Urinary bladder (tissue), 4 donors: ENCODE measurements at places on chromosomes 12 and 14.

DNA sequence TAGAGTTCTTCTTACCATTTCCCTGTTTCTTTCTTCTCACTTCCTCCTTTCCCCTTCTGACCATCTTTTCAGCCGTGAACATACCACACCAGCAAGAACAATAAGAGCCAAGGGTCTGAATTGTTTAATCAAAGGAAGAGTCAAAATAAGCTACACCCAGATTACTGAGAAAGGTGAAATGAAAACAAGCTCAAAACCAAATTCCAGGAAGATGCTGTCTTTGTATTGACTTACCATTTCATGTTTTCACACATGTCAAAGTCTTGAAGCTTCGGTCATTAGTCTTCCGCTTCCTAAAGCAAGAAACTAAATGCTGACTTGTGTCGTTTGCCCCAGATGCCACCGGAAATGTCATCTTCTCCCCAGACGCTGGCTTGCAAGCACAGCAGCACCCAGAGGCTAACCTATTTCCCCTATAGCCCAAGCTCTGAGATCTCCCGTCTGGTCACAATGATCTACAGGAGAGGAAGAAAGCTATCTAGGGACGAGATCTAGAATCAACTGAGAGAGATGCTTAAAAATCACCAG is 136.5 kb upstream of the AMIGO2 start:
- no peak for DNase-seq

GRCh38 chr14:65496178-65496993 is 83.9 kb downstream of the FUT8 start:
- no peak for DNase-seq

- no peak for DNase-seq
Measured at GRCh38 chr14:93564918-93565317, 134.2 kb downstream of the UNC79 start.

- DNase-seq, result no peak
Measured at GRCh38 chr14:89042021-89042420, 217.6 kb downstream of the TTC8 start.

DNA sequence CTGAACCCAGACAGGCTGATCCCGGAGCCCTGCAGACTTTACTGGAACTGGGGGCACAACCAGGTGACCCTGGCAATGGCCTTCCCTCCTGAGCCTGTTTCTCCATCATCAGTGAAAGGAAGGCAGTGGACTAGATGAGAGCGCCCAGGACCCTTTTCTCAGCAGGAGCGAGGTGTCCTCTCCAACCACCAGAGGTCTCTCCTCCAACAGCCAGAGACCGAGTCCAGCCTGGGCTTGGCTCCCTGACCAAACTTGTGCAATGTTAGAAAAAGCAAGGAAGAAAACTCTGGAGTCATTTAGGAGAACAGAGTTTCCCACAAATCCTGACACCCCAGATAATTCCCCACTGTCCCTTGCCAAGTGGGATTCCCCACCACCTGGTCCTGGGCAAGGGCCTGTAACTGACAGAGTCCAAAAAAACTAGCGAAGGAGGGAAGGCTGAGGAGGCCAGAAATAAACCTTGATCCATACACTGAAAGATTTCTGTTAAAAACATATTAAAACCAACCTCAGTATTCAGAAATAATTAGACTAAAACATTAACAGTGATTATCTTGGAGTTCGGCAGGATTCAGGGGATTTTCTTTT is 9.0 kb downstream of the RPS6KL1 start:
- DNase-seq, result peak; percentile 49
